ENCODE measurements at places on chromosomes 16 and 17. TPM values are rescaled to one million over a fixed set of nuclear protein-coding genes. Genes with fewer than 3 reads are reported as not detected.

Gene TVP23A
- total RNA-seq = 4.6 TPM

Gene NOG
- 0.34 TPM for total RNA-seq

Gene STH
- not detected for total RNA-seq

Gene ARL4D
- 9.2 TPM for total RNA-seq

Gene SPATA22
- total RNA-seq = not detected

GRCh38 chr17:3647769-3648555, 11.4 kb downstream of the CTNS start:
- DNase-seq = peak; percentile 76

DNA sequence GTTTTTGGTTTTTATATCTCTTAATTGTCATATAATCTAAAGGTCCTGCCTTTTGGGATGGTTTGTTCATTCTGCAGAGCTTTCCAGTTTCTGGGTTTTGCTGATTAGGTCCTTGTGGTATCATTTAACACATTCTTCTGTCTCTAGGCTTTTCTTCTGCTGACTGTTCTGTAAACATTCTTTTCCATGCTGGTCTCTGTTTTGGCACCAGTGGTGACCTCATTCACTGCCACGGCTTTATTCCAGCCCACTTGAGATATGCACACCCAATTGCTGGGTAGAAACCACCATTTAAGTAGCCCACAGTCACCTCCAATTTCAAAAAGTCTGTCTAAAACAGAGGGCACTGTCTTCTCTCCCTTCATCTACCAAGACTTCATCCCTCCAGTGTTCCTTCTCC, 31.1 kb upstream of the COX10 start:
- DNase-seq = no peak

GRCh38 chr16:67667453-67667816, 821 bp downstream of the C16orf86 start:
- no peak for DNase-seq

Data from neural progenitor cell (in vitro differentiated cells).